NCI-H1417 (cell line): ENCODE measurements at places on chromosomes 3 and 15.
A peak's percentile ranks its signal among the peaks of the same experiment; 100 is the strongest.

- DNase-seq, result no peak
Measured at GRCh38 chr3:14879211-14879874, 60.6 kb downstream of the FGD5 start.

DNA sequence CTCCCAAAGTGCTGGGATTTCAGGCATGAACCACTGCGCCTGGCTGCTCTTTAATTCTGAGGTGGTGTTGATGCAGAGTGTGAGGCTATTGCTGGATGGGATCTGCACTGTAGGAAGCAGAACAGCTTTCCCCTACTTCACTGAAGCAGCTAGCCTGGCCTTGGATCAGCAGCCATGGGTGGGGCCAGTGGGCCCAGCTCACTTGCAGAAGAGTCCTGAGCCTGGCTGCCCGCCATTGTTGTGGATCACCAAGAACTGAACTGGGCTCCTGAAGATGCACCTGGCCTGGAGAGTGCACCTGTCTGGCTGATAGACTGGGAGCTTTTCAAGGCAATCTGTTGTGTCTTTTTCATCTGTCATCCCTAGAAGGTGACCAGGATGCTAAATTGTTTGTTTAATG is 11.9 kb downstream of the TLNRD1 start:
- no peak for DNase-seq

DNA sequence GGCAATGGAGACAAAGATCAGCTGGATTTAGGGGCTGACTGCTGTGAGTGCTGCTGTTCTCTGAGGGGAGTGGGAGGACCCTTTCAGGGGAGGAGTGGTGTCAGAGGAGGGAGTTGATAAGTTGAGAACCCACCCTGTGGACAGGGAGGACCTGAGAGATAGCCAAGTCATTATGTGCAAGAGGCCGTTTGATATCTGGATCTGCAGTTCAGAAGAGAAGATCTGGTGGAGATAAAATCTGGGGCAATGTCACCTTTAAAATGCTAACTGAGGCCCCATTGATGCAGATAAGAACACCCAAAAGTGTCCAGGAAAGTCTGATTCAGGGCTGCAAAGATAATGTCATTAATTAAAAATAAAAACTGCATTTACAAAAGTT is 256.1 kb upstream of the HES1 start:
- DNase-seq, result no peak

DNA sequence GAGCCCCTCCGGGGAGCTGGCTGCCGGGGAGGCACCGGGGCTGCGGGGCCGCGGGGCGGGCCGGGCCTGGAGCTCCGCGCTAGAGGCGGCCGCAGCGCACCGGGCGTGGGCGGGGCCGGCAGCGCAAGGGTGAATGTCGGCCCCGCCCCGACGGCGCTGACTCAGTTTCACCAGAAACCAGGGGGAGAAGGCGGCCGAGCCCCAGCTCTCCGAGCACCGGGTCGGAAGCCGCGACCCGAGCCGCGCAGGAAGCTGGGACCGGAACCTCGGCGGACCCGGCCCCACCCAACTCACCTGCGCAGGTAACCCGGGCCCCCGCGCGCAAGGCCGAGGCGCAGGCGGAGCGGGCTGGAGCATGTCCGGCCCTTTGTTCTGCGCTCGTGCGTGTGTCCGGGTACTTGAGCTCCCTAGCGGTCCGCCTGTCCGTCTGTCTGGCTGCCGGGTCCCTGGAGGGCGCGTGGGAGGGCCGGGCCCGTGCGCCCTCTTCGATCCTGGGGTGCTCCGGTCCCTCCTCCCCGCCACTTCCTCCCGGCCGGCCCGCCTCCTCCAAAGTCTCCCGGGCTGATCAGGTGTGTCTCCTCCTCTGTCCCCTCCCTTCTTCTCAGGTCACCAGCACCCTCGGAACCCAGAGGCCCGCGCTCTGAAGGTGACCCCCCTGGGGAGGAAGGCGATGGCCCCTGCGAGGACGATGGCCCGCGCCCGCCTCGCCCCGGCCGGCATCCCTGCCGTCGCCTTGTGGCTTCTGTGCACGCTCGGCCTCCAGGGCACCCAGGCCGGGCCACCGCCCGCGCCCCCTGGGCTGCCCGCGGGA is at the start of gene SPINT1:
Gene SPINT1 (plus strand): TSS at position 164 of the 811 bp plus-strand sequence. CDS start 507 bp downstream, at position 671.
- DNase-seq, result peak; percentile 71

DNA sequence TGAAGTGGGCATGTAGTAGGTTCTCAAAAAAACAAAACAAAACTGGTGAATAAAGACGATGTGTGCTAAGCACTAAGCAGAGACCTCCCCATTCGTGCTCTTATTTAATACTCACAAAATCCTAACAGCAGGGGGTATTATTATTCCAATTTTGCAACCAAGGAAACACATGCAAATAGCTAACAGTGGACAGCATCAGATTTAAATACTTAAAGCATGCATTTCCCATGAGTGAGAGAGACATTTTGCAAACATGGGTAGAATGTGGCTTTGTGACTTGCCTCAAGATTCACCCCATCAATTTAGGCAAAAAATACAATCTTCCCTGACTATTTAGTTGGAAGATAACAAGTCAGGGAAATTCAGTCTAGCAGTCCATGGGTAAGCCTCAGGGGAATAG is 946.2 kb upstream of the CFAP20DC start:
- DNase-seq, result no peak

DNA sequence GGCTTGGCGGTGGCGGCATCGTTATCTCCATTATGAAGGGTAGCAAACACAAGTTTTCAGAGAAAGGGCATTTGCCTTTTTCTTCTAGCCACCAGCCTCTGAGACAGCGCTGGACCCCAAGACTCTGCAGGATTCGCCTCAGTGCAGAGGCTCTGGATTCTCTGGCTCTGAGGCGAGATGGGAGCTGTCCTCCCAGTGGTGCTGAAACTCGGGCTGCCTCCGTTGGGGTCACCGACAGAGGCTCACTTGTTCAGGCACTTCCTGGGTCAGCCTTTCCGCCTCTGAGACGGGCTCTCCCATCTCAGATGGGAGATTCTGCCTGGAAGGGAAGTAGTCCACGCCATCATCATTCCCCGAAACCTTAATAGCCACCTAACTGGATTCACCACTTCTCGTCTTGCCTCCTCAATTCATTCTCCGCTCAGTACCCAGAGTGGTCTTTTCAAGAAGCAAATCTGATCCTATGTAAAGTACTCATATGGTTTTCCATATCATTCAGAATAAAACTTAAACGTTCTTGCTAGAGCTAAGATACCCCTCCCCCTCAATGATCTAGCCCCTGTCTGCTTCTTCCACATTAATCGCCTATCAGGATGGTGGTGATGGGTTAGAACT is 76.9 kb downstream of the RHCG start:
- no peak for DNase-seq

DNA sequence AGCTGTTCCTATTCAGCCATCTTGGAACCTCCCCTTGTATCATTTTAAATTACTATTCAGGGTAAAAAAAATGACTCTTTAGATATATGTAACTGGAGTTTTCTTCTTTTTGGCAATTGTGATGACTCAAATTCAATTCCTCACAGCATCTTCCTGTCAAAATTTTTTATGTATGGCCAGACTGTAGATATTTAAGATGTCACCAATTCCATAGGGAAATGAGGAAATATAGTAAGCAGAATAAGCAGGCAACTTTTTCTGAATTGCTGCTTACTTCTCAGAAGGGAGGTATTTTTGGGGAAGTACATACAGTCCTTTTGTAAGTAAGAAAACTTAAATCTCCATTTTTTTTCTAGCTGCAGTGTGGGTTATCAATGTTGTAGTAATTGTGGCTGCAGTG is 28.8 kb downstream of the EAF2 start:
- DNase-seq, result no peak

DNA sequence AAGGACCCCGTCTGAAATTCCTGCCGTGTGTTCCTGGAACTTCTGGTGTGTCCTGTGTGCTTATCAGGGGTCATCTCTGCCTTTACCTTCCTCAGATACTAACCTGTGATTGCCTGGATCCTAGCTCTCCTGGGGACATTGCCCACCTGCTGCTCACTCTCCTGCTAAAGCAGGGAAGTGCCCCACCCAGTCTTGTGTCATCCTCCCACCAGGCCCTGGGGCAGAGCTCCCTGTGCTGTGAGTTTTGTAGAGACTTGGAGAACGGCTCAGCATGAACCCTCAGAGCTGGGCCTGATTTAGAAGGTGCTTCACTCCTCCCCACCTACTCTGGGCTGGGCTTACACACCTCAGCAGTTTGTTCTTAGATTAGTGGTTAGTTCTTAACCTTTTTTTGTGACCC is 3.8 kb upstream of the TMEM44 start:
- DNase-seq, result no peak

DNA sequence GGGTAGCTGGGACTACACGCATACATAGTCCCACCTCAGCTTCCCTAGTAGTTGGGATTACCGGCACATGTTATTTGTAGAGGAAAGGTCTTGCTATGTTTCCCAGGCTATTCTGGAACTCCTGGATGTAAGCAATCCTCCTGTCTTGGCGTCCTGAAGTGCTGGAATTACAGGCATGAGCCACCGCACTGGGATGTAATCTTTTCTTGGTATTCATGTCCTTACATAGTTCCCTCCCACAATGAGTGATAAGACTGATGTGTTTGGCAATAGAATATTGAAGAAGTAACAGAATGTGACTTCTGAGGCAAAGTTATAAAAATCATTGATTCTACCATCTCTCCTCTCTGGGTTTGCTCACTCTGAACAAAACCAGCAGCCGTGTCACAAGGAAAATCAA is 22.7 kb upstream of the ALCAM start:
- DNase-seq, result no peak

DNA sequence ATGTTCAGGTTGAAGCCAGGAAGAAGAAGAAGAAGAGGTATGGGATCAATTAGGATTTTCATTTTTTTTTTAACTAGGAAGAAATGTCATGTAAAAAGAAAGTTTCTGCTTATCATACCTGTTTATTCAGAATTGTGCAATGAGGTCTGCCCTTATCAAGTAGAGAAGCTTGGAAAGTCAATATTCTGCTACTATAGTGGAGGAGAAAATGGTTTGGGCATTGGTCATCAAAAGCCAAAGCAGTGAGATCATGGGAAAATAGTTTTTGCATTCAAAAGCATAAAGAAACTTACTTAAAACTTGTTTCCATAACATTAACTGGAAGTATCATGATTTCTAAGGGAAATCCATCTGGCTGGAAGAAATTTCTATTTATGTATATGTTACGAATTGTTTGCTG is 1239.2 kb downstream of the NSUN3 start:
- DNase-seq, result no peak

GRCh38 chr15:29568840-29569532 is 253.3 kb downstream of the TJP1 start:
- peak; percentile 5 for DNase-seq

- DNase-seq, result no peak
Measured at GRCh38 chr3:4231041-4231440, 72.1 kb upstream of the SETMAR start.

DNA sequence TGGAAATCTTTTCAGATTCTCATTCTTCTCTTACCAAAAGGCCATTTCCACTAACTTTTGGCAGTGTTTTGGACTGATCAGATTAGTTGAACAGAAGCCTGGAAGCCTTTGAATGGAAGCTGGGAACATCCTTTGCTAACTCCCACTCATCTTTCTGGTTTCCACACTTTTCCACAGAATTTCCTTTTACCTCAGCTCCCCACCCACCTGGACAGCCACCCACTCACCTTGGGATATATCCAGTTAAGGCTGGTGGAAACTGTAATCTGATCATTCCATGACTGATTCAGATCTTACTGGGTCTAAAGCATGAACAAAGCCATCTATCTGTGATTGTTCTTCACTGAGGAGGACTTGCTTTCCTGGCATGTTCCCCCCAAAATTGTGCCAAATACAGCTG is 119.5 kb downstream of the CCNL1 start:
- DNase-seq, result no peak

DNA sequence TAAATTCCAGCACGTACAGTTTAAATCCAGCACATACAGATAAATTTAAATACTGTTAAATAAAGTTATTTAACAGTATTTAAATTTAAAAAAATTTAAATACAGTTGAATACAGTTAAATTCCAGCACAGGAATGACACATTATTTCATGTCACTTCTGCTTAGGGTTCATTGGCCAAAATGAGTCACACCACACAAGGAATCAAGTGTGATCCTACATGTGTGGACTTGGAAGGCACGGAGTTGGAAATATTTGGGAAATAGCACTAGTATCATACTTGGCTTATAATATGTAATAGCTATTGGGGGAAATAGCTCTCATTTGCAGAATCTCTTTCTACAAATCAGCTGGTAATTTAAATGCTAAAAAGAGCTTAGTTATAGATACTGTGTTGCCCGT is 10.6 kb downstream of the RAB7A start:
- no peak for DNase-seq

GRCh38 chr15:58383876-58384275 is 47.9 kb upstream of the LIPC start:
- DNase-seq, result no peak

GRCh38 chr3:67657192-67657591 is 2.8 kb upstream of the SUCLG2 start:
- DNase-seq, result no peak

- DNase-seq, result no peak
Measured at GRCh38 chr3:2303566-2303965, 204.9 kb downstream of the CNTN4 start.
